ENCODE measurements at places on chromosomes 2 and 18. TPM values are rescaled to one million over a fixed set of nuclear protein-coding genes. Genes with fewer than 3 reads are reported as not detected.

NDUFV2 gene
- total RNA-seq, result 137 TPM

OTX1 gene
- 0.36 TPM for total RNA-seq

GREB1 gene
- total RNA-seq, result 5.1 TPM

CYS1 gene
- 4.0 TPM for total RNA-seq

- DNase-seq, result no peak
Observed at GRCh38 chr2:205948883-205949282, 137.1 kb downstream of the INO80D start.

DNA sequence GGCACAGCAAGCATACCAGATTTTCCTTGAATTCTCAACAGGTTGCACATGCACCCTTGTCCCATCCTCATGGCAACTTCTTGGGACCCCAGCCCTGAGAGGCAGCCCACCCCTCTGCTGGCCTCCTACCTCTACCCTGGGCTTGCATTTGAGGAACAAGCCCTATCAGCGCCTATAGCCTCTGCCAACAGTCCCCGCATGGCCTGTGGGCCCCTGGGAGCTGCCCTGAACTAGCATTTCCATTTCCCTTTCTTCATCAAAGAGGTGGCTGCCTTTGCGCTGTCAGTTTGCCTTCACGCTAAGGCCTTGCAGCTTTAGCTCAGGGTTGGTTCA lies 5.4 kb upstream of the ZAP70 start:
- DNase-seq, result no peak

GRCh38 chr18:2536493-2536892 lies 34.8 kb downstream of the METTL4 start:
- no peak for DNase-seq

DNA sequence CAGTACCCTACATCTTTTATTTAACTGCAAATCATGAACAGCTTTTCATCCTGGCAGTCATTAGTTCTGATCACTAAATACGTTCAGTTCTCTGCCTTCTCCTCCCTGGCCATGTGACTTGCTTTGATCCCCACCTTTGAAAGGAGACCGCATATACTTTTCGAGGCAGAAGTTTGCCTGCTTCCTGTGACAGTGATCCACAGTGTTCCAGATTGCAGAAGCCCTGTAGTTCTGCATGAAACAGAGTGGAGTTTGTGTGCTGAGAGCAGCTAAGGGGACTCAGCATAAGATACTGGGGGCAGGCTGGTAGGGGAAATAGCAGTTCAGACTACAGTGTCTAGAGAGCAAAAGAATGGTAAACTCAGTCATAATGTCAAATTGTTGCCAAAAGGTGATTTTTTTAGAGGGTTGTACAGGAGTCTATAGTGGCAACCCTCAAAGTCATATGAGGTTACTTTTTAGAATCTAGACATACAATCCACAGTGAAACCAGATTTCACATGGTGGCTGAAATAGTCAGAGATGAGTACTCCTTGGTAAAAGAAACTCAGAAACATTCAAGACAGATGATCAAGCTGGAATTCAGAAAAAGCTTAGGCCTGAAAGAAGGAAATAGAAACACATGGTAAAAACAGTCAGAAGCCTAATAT lies 1800.4 kb upstream of the CELF4 start:
- DNase-seq, result no peak

DNA sequence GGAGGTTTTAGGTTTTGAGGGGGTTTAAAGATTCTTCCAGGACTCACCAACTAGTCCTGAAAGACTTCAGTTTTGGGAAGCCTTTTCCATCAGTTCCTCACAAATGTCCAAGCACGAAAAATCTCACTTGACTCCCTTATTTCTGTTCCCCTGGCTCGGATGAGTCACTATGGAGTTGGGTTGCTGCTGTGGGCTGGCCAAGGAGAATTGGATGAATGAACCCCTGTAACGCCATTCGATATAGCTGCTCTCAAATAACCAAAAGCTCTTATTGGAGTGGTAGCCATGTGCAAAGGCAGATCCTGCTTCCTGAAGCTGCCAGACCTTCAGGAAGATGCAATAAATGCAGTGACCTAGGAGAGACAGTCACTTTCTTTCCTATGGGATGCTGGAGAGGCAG lies 417.0 kb downstream of the ZNF521 start:
- DNase-seq, result no peak

Measured in ureter (tissue), 1 donor.